Activated CD4-positive, alpha-beta memory T cell treated with anti-CD3 and anti-CD28 coated beads, Interleukin-2, amount 10 ng/mL, durations not matched to agents 7 days and 5 days (primary cell): ENCODE measurements at places on chromosomes 16 and 17. TPM values are rescaled to one million over a fixed set of nuclear protein-coding genes. Genes with fewer than 3 reads are reported as not detected.

EXOC3L1 gene
- total RNA-seq = not detected

RDM1 gene
- 14.4 TPM for total RNA-seq

CRHR1 gene
- total RNA-seq = not detected

- no peaks in the 10 kb centered on the region for H3K36me3 ChIP-seq
- H3K4me1 ChIP-seq = peaks cover 23% of the 10 kb centered on the region
- no peak overlapping the region for H3K27ac ChIP-seq
- DNase-seq = no peak
Measured at GRCh38 chr17:49574945-49575678, 559 bp upstream of the NXPH3 start.

DNA sequence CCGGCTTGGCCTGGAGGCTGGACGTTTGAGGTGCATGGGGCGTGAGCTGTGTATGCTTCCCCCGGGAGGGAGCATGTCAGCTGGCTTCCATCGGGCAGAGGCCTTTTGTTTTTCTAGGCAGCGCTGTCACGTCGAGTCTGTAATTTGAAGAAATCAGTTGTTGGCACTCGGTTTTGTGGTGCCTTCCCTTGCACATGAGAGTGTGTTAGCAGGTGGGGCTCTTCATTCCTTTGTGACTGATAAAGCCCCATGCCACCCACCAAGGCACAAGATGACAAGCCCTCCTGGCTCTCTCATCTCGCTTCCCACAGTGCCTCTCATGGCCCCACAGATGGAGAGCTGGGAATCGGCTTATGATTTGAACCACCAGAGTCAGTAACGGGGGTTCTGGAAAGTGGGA is 72.1 kb downstream of the BANP start:
- H3K36me3 ChIP-seq = peaks cover 2% of the 10 kb centered on the region
- H3K27ac ChIP-seq = no peak overlapping the region
- DNase-seq = no peak
- no peak overlapping the region for H3K4me3 ChIP-seq
- peaks cover 4% of the 10 kb centered on the region for H3K4me1 ChIP-seq
